CD4-positive, alpha-beta T cell treated with Interleukin-15 for 4 hours (primary cell): ENCODE measurements at places on chromosomes 2 and 18.

DNA sequence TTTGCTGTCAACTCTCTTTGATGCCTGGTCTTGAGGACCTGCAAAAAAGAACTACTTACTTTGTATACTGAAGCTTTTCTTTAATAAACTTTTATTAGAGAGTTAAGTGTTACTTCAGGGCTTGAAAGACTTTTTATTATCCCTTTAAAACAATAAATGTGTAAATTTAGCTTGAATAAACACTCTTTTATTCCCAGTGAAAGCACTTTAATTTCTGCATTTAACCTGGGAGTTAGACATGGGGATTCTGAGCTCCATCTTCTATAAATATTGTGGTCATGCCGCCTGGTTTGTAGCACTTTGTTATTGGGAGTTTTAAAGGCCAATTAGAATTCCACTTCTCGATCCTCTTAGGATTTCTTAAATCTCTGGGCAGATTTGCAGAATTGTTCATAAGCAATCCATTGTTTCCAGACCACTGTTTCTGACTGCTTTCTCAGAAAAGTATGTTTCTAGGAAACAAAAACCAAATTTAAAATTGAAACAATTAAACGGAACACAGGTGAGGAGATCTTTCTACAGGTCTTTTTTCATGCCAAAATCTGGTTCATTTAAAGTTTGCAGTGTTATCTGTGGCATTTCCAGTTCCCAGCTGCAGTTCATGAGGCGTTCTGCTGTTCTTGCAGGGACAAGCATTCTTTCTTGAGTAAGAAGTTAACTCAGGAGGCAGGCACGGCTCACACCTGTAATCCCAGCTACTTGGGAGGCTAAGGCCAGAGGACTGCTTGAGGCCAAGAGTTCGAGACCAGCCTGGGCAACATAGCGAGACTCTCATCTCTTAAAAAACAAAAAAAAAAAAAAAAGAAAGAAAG, 18.1 kb upstream of the E2F6 start:
- DNase-seq, result no peak

DNA sequence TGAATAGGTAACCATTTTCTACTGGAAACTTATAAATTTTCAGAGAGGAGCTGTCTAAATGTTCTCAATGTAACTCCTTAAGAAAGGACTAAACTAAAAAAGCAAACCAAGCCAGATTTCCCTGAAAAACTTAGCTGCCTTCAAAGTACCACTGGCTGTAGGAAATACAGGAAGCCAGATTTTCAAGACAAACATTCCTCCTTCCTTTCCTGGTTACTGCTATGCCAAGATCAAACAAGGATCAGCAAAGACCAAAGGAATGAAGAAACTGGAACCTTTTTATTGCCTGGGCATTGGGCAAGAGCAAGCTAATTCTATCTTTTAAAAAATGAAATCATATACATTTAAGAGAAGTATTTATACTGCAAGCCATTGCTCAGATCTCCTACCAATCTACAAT, 212.7 kb downstream of the DYM start:
- no peak for DNase-seq

GRCh38 chr2:61995065-61995464, 89.6 kb downstream of the COMMD1 start:
- no peak for DNase-seq

DNA sequence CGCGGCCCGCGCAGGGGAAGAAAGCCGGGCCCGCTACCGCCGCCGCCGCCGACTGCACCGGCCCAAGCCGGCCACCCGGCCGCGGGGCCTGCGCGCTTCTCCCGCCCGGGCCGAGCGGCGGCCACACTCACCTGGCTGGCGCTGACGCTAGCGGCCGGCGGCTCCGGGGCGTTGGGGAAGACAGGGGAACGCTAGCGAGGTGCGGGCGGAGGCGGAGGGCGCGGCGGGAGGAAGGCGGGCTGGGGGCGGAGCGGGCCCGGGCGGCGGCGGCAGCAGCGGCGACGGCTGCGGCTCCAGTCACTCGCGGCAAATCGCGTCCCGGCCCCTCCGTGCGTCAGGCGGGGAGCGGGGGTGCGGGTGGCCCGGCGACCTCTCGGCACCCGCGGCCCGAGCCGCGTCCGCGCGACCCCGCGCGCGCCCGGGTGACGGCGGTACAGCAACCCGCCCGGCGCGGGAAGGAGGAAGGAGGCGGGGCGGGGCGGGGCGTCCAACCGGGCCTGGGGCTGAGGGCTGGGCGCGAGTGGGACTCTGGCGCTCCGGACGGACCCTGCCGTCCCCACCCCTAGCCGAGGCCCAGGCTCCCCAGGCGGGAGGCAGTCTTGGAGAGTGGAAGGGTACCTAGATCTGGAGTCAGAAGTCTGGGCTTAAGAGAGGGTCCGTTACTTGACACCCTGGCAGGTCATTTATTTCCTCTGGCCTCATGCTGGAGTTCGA, at the start of gene SESTD1:
TSS of gene SESTD1 (minus strand) at position 465 of the 714 bp plus-strand sequence. CDS start 72,991 bp downstream, outside the sequence.
- DNase-seq, result peak; percentile 26

DNA sequence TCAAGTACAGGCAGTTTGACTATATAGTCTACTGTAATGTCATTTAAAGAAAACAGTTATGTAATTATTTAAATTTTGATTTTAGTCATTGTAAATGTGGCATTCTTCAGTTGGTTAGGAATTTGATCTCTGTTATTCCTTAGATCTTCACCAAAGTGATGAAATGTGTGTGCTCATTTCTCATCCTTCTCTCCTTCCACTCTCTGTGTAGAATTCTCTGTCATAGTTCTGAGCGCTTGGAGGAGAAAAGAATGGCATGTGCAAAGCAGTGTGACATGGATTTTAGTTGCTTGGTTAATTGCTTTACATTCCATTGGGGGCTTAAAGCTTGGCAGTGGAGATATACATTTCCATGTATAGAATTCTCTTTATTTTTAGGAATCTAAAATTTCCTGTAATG, 14.8 kb downstream of the PIK3C3 start:
- DNase-seq, result no peak

DNA sequence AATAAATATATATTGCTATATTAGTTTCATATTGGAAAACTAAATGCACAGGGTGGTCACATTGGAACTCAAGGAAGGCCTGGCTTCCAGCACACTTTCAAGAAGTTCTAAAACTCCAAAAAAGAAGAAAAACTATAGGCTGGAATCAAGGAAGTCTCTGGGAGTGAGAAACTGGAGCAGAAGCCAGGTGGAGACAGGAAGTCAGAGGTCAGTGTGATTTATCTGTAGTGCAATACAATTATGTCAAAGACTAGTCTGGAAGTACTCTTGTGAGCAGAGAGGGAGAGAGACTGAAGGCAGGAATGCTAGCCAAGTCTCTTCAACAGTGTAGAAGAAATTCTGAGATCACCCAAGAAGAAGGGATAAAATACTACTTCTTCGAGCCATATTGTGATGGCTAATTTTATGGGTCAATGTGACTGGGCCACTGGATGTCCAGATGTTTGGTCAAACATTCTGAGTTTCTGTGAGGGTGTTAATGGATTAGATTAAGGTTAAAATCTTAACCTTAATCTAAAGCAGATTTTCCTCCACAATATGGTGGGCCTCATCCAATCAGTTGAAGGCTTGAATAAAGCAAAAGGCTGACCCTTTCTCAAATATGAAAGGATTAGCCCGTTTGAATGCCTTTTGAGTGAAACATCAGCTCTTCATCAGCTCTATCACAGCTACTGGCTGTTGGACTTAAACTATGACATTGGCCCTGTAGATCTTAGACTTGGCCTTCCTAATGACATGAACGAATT, 208.0 kb downstream of the TDRD15 start:
- no peak for DNase-seq

- DNase-seq, result peak; percentile 24
These were observed 65.1 kb downstream of the CUL3 start for GRCh38 chr2:224520064-224520463.

DNA sequence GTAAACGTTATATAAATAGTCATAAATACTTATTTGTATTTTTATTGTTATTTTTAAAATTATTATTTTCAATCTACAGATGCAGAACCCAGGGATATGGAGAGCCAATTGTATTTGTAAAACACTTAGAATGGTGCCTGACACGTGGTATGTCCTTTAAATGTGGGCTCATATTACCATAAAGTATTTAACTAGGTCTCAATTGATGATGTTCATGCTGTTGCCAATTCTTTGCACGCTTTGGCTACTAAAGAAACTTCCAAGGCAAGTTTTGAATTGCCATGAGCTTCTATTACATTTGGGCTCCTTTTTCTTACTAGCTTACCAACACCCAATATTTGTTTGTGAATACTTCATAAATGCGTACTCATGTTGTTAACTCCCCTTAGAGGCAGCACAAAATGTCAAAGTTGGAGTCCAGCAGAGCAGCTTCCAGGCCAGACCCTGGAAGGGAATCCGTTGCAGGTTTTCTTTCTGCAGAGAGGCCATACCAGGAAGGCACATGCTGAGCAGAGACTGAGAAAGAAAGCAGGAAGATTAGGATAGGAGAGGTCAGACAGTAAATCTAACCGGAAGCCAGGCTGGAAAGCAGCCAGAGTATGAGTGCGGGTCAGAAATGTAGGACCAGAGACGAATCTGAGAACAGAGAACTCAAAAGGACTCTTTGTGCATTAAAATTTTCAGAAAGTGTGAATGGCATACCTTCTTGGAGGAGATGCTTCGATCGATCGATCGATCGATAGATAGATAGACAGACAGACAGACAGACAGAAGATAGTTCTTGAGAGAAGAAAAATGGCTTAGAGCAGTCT, 4.2 kb upstream of the NOSTRIN start:
- no peak for DNase-seq

- no peak for DNase-seq
These were observed 56.1 kb upstream of the GATA6 start for GRCh38 chr18:22113144-22113844.

- no peak for DNase-seq
These were observed 47.8 kb downstream of the SLC4A3 start for GRCh38 chr2:219675221-219675620.
